ENCODE measurements at places on chromosomes 5 and 9. TPM values are rescaled to one million over a fixed set of nuclear protein-coding genes. Genes with fewer than 3 reads are reported as not detected.

GRCh38 chr9:124470726-124471125, 20.5 kb downstream of the ADGRD2 start:
- DNase-seq, result no peak

The CDH6 gene
- total RNA-seq, result 5.6 TPM

GRCh38 chr9:87542141-87542540, 44.5 kb downstream of the DAPK1 start:
- DNase-seq, result no peak

The FOXD4 gene
- not detected for total RNA-seq

GRCh38 chr5:133778636-133779035, 166.3 kb upstream of the FSTL4 start:
- no peak for DNase-seq

The PRRX2 gene
- 5.5 TPM for total RNA-seq

DNA sequence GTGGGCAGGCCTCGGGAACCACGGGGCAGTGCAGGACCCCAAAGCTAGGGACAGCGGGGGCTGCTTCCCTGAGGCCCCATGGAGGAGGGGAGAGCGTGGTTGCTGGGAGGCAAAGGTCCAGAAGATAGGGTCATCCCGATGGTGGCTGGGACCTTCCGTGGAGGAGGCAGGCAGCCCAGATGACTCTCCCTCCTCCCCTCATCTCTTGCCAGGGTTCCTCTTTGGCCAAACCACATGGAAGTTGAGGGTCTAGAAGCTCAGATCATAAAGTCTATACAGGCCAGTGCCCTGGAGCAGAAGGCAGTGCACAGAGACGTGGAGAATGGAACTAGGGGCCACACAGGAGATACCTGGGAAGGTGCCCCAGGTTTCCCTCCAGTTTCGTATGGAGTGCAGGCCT, 22.6 kb downstream of the DAB2IP start:
- DNase-seq, result no peak

- no peak for DNase-seq
Measured at GRCh38 chr9:116181853-116182610, 28.4 kb downstream of the PAPPA start.

GRCh38 chr5:159971931-159972461, 36.9 kb upstream of the TTC1 start:
- DNase-seq, result no peak

The PRR16 gene
- 2.2 TPM for total RNA-seq

DNA sequence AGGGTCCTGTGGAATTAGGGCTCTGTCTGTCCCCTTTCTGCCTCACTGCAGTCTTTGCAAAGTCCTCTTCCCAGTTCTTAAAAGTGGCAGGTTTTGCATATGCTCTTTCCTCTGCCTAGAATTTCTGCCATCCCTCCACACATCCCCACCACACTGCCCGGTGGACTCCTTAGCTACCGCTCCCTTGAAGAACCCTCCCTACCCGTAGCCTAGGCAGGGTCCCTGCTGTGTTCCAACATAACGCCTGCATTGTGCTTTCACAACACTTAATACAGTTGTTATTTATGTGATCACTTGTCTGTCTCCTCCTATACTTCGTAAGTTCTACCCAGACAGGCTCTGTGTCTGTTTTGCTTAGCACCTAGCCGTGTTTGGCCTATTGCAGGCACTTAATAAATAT, 142.5 kb upstream of the DMRT1 start:
- DNase-seq, result no peak

GRCh38 chr5:160155017-160155750, 35.9 kb upstream of the PWWP2A start:
- DNase-seq, result no peak

- DNase-seq, result no peak
Measured at GRCh38 chr5:119368238-119368630, 12.4 kb downstream of the TNFAIP8 start.

The IFNA21 gene
- not detected for total RNA-seq

- no peak for DNase-seq
Measured at GRCh38 chr9:123003466-123003865, 30.0 kb upstream of the GPR21 start.

GRCh38 chr9:99445371-99445891, 223.3 kb downstream of the SEC61B start:
- no peak for DNase-seq

DNA sequence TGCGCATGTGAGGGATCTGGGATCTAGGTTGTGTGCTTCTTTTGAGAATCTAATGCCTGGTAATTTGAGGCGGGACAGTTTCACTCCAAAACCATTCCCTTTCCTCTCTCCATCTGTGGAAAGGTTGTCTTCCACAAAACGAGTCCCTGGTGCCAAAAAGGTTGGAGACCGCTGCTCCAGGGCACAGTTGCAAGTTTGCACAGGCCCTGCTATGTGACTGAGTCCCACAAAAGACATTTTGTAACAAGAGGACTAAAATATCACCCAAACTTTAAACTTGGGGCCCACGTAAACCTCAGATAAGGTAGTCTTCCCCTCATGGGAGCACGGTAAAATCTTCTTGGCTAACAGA, 5.8 kb upstream of the ZNF367 start:
- no peak for DNase-seq

GRCh38 chr9:26983340-26983739, 22.1 kb downstream of the LRRC19 start:
- DNase-seq, result no peak

DNA sequence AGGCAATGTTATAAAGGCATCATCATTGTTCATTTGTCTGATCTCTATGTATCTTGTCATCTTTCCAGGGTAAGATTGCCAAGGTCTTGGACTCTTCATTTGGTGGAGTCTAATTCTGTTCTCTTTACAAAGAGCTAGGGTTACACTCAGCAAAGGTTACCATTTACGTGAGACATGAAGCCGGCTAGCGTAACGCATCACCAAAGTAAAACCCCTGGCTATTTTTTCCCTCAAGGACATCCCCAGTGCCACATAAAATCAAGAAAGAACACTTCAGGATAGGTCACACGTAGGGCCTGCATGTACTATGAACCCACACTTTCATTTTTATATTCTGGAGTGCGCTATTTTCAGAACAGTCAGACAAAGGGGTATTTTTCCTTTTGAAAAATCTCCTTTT, 20.0 kb upstream of the MYOT start:
- DNase-seq, result no peak

DNA sequence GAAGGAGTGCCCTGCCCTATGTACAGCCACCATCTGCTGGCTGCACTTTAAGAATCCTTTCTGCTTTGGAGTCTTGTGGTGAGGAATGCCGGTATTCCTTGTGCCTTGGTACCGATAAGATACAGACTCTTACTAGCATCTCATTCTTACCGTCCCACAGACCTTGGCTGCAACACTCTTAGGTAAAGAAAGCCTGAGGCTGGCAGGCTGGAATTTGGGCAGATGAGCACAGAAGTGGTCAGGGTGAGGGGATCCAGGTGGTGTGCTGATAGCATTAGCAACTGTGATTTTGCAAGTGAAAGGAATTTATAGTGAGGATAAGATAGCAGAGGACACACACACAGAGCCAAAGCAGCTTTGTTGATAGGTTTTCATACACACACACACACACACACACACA, 198.1 kb downstream of the ENC1 start:
- DNase-seq, result no peak

The DBH gene
- not detected for total RNA-seq

The PCA3 gene
- 0.43 TPM for total RNA-seq

The UGT3A2 gene
- not detected for total RNA-seq

The PCDHB7 gene
- total RNA-seq, result 6.5 TPM

The DIPK1B gene
- 21.3 TPM for total RNA-seq

All from uterus (tissue), 4 donors.